NCI-H187 (cell line): ENCODE measurements at places on chromosomes 1 and 21.

DNA sequence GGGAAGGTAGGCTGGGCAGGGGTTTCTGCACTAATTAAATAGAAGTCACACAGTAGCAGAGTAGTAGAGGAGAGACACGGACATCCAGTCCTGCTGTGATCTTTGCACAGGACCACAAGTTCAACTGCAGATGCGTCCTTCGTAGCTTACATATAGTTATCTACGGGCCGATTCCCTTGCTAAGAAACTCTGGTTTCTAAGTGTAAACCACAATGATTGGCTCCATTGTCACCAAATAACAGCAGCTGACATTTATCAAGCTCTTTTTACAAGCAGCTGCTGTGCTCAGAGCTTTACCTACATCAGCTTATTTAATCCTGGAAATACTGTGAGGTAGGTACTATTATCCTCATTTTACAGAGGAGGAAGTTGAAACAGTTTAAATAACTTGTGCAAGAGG lies 3.1 kb downstream of the SLC45A3 start:
- DNase-seq, result no peak

DNA sequence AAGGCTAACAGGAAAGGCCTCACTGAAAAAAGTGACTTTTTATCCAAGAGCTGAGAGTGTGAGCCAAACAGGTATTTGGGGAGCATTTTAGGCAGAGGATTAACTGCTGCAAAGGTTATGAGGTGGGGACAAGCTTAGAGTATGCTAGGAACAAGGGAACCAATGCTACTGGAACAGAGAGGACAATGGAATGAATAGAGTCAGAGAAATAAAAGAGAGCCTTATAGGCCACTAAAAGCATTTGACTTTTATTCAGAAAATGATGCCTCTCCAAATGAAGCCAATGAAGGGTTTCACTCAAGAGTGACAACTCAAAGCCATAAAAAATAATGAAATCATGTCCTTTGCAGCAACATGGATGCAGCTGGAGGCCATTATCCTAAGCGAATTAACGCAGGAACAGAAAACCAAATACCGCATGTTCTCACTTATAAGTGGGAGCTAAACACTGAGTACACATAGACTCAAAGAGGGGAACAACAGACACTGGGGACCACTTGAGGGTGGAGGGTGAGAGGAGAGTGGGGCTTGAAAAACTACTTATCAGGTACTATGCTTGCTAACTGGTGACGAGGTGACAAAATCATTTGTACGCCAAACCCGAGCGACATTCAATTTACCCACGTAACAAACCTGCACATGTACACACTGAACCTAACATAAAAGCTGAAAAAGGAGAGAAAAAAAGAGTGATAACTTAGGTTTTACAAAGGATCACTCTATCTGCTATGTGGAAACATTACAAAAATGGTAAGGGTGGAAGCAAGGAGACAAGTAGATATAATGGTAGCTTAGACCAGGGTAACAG lies 11.1 kb downstream of the PTP4A2 start:
- peak; percentile 69 for DNase-seq

- no peak for DNase-seq
Measured at GRCh38 chr1:84539972-84540371, 33.6 kb upstream of the GNG5 start.

- no peak for DNase-seq
Measured at GRCh38 chr1:115982400-115982799, 6.1 kb downstream of the SLC22A15 start.

GRCh38 chr1:82330330-82330729 lies 529.6 kb downstream of the ADGRL2 start:
- no peak for DNase-seq

DNA sequence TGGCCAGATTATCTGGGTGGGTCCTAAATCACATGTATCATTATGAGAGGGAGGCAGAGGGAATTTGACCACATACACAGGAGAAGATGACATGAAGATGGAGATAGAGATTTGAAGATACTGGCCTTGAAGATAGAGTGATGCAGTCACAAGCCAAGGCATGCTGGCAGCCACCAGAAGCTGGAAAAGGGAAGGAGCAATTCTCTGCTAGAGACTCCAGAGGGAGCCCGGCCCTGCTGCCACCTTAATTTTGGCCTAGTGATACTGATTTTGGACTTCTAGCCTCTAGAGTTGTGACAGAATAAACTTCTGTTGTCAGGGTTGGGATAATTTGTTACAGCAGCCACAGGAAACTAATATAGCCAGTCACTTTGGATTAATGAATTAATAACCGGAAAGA lies 2.2 kb upstream of the PRDM2 start:
- no peak for DNase-seq

DNA sequence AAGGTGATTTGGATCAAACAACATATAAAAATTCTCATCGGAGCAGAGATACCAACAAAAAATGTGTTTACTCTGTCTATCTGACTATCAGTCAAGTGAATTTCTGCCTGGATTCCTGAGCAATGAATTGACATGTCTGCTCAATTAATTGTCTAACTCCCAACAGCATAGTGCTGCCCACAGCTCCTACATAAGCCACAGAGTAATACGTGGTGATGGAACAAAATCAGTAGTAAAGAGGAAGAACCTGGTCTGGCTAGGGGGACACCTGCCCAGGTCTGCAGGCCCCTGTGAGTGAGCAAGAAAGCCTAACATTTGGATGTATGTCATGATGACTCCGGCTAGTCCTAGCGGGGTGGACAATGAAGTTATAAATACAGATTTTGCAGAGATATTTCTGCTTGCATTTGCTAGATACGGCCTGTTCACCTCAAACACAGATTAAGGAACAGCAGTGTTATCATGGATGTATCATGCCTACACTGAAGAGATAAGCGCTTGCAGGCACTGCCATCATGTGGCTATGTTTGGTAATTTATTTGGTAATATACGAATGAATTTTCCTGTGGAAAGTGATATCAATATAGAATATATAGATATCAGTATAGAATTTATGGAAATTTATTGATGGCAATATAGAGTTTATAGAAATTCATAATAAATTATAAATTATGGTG lies 69.6 kb upstream of the LRRC8B start:
- peak; percentile 12 for DNase-seq

- DNase-seq, result no peak
Measured at GRCh38 chr1:171196351-171196750, 11.3 kb downstream of the FMO2 start.

DNA sequence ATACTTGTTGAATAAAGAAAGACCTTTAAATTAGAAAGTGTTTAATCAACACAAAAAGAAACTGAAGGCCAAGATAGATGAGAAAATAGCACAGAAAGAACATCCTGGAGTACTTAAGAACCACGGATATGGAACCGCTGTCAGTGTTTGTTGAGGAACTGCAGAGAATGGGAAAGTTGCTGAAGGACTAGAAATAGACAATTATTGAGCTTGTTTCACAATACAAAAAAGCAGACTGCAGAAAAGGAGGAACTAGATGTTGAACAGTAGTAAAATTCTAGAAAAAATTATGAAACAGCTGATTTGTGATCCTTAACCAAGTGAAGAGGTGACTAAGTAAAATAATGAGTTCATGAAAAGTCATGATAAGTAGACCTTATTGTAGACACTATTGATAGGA lies 29.7 kb downstream of the MYSM1 start:
- no peak for DNase-seq

DNA sequence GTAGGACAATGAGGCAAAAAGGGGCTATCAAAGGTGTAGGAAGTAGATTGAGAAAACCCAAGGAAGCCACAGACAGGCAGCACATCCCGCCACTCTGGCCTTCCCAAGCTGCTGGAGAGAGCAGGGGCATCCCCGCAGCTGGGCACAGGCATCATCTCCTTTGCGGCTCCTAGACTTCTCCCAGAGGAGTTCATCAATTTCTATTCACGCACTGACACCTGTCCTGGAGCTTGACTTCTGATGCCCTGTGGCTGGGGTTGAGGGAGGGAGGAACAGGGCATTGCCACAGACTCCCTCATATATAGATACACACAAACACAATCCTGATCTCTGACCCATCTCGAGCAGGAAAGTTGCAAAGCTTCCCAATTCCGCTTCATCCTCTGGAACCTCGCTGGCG lies 1.9 kb upstream of the TFAP2E start:
- DNase-seq, result no peak

GRCh38 chr1:202047977-202048376 lies 37.6 kb downstream of the ELF3 start:
- no peak for DNase-seq

GRCh38 chr1:233707880-233708815 lies 94.2 kb downstream of the KCNK1 start:
- no peak for DNase-seq

DNA sequence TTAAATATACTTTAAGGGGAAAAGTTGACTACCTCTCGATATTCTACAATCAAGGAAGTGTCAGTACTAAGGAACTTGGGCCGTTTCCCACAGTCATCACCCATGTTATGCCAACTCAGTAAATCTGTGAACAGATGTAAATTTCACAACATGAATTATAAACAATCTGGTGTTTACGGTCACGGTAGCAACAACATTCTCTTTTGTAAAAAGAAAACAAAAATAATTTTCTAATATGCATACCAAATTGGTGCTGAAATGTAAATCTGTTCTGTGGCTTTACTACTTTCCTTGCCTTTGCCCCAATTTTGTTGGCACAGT lies 1.2 kb downstream of the SH3GLB1 start:
- no peak for DNase-seq

DNA sequence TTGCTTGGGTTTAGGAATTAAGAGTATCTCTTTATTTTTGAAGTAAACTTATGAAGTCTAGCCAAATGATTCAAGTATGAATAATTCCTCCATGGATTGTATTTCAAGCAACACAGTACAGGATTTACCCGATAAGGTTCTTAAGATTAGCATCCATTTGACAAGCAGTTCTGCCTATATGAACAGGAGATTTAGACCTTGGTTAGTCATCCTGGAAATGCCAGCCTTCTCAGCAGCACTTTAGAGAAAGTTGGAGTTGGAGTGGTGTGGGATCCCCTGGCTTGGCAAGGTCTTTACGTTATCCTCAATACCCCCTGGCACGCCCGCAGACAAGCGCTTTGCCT lies 1.6 kb downstream of the BCAR3 start:
- no peak for DNase-seq

- no peak for DNase-seq
Measured at GRCh38 chr1:36657826-36658225, 175.1 kb upstream of the CSF3R start.

GRCh38 chr1:52552236-52552504 lies 722 bp downstream of the TUT4 start:
- DNase-seq, result no peak

DNA sequence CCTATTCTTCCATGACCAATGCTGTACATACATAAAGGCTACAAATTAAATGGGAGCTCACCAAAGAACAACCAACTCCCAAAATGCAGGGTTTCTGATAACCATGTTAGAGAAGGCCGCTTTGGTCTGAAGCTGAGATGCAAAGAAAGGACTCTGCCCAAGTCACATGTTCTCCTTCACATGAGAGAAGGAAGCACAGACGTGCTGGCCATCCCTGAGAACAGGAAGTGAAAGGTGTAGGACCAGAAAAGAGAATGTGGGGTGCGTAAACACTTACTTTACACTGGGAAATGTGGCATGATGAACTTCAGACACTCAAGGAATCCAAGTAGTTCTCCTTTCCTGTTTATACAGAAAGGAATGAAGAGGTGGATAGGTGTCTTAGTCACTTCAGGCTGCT lies 31.7 kb upstream of the TADA1 start:
- no peak for DNase-seq

GRCh38 chr1:234835239-234835638 lies 225.3 kb upstream of the IRF2BP2 start:
- DNase-seq, result no peak

GRCh38 chr1:26684763-26685508 lies 10.9 kb upstream of the ARID1A start:
- DNase-seq, result no peak

DNA sequence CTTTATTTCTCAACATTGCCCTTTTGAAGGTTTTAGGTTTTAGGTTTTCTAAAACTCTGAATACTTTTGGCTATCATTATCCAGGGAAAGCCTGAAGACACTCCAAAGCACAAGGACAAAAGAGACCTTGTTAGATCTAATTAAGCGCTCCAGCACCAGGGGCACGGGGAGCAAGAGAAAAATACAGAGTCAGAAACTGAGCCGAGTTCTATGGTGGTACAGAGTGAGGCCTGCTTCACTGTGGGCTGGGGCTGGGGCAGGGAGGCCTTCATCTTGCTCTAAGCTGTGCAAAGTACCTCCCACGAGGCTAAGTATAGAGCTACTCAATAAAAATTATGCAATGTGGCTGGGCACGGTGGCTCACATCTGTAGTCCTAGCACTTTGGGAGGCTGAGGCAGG lies 19.7 kb upstream of the RAB4A start:
- no peak for DNase-seq

GRCh38 chr1:91549041-91549735 lies 48.5 kb downstream of the CDC7 start:
- no peak for DNase-seq

- no peak for DNase-seq
Measured at GRCh38 chr1:8394456-8395321, 76.8 kb downstream of the SLC45A1 start.

DNA sequence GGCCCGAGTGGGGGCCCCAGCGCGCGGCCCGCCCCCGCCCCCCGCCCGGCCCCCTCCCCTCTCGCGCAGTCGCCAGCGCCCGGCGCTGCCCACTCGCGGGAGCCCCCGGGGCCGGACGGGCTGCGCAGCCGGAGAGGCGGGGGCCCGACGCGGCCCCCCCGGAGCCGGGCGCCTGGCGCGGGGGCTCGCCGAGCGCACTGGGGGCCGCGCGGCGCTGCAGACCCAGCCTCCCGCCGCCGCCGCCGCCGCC lies 146 bp upstream of the ZNF362 start:
- DNase-seq, result no peak
